ENCODE measurements at places on chromosomes 3 and 15.

DNA sequence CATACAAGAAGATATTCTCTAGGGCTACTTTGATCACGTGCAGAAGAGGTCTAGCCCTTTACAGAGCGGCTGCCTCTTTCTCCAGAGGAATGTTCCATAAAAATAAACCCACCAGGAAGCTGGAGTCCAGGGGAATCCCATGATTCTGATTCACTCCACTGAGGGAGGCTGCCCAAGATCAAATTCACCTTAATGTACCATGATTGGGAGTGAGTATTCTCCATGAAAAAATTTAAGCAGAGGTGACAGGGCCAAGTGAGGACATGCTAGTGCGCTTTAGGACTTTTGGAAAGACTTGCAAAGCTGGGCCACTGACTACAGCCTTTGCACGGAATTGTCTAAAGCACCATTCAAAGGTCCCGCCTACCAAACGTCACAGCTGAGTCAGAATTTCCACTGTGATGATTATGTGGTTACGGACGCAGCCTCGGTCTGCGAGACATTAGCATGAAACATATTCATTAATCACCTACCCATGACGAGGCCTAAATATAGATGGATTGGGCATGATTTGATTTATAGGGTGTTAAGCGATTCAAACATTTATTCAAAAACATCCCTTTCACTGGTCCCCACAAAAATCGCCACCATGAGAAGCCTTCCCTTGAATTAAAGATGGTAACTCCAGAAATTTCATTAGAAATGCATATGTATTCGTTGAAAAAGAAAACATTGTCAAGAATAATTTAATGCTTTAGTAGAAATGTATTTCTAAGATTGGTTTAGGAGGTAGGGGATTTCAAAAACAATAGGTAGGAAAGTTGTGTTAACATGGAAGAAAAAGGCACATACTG is 152.6 kb downstream of the GREM1 start:
- ATAC-seq = peak; percentile 77

- peak; percentile 90 for ATAC-seq
Measured at GRCh38 chr3:168249550-168250414, 154.1 kb upstream of the GOLIM4 start.

GRCh38 chr15:73190189-73190601 is 137.9 kb downstream of the NEO1 start:
- no peak for ATAC-seq

GRCh38 chr15:90838139-90838538 is 30.2 kb upstream of the FURIN start:
- ATAC-seq = peak; percentile 3

GRCh38 chr3:188230962-188231361 is 77.0 kb downstream of the LPP start:
- ATAC-seq = peak; percentile 73

GRCh38 chr15:90901175-90902039 is 1.7 kb upstream of the MAN2A2 start:
- no peak for ATAC-seq

DNA sequence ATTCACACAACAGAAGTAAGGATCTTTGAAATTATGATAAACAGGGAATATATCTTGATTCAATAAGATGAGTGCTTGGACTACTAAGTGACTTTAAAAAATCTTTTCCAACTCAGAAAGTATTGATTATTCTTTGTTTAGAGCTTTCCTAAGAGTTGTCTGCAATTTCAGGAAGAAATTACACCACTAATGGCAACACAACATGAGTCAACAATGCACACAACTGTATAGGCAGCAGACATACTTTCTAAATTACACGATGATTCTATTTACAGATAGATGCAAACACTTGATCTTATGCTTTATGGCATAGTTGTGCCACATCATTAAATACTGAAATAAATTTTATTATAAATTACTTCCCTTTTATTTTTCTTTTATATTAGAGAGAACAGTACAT is 4.4 kb downstream of the NAA50 start:
- no peak for ATAC-seq

DNA sequence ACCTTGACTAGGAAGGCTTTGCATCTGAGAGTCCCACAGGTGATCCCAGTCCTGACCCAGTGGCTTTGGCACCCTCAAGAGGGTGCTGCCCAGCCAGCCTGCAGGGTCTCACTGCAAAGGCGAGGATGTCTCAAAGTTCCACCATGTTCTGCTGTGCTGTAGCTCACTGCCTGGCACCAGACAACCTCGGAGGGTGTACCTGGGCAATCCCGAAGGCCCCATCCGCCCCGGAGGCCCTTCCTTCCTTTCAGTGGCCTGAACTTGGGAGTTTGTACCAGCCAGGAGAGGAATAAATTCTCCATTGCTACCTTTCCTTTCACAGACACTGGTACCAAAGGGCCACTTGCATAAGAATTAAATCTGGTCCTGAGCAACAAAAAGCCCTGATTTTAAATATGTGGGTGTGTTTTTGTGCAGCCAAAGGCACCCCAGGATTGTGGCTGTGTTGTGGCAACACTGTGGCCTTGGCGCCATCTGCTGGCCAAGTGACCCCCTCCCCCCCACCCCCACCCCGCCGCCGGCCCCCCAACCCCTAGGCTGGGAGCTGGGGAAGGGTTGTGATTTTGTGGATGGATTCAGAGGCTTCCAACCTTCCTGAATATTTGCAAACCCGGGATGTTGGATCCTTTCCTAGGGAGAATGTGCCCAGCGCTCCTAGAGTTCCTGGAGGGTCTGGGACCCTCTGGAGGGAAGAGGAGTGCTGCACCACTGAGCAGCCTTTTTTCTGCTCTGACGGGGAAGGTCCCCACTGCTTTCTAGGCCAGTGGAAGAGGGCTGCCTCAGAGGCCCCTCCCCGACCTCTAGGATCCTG is 9.7 kb upstream of the PTPN23 start:
- ATAC-seq = peak; percentile 27

DNA sequence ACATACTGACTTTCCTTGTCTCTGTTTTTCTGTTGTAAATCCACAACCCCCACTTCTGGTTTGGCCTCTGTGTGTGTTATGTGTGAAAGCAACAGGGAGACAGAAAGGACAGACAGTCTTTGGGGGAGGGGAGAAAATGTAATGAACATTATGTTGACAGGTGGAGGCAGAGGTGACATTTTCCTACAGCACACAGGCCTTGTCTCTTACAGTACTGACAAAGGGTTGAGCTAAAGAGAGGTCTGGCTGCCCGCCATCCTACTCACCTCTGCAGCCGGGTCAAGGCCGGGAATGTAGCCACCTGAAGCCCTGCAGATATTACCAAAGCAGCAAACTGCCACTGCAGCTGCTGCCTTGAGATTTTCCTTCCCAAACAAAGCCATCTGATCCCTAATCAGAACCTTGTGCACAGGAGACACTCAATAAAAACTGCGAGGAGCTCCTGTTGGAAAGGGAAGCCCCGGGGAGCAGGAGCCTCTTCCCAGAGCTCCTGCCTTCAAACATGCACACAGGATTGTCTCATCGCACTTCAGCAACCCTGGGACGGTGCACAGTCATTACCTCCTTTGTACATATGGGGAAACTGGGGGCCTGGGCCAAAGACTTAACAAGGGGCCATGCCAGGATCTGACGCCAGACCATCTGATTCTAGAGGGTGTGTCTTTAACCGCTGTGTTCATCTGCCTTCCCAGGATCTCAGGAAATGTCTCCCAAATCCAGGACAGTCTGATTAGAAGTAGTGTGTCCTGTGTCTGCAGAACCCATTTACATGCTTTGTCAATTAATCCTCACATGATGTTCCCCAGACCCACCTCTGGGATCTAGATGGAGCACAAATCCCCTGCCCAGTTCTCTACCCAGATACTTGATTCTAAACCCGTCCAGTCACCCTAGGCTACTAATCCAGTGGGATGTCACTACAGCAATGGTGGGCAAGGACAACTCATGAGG is 14.2 kb downstream of the MYO5C start:
- ATAC-seq = no peak

DNA sequence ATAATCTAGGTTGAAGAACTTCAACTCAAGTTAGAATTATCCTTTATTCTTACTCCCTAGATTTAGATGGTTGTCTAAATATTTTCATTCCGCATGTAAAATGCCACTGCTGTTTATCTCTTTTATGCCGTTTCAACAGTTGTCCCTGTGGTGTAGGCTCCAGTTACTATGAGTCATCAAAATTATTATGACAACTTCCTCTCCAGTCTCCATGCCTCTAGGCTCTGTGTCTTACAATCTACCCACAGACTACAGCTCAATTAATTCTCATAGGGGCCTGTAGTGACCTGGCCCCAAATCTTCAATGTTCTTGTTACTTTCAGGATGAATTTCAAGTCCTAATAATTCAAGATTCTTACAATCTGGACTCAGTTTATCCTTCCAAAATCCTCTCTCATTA is 105.8 kb upstream of the UNC13C start:
- ATAC-seq = no peak

- ATAC-seq = no peak
Measured at GRCh38 chr3:88773766-88774165, 333.7 kb upstream of the EPHA3 start.

- no peak for ATAC-seq
Measured at GRCh38 chr15:70955151-70955550, 62.5 kb downstream of the LRRC49 start.

DNA sequence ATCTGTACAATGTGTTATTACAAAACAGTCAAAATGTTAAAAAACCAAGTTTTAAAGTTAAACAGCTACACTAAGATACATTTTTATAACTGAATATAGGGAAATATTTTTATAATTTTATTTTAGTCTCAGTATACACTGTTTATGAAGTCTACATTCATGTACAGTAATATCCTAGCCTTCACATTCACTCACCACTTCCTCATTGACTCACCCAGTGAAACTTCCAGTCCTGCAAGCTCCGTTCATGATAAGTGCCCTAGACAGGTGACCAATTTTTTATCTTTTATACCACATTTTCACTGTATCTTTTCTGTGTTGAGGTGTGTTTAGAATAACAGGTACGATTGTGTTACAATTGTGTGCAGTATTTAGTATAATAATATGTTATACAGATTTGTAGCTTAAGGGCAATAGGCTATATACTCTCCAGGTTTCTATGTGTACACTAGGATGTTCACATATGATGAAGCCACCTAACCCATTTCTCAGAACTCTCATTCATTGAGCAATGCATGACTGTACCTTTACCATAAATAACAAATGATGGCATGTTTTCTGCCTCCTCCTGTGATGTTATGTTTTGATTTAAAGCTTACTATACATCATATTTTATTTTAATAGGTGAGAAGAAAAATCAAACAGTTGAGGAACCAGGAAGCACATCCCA is 388.4 kb upstream of the NDN start:
- peak; percentile 72 for ATAC-seq

- no peak for ATAC-seq
Measured at GRCh38 chr3:43505351-43505750, 116.5 kb downstream of the ANO10 start.

GRCh38 chr3:150022381-150023238 is 51.9 kb upstream of the PFN2 start:
- no peak for ATAC-seq

- ATAC-seq = no peak
Measured at GRCh38 chr3:134075568-134075825, 45.8 kb upstream of the SLCO2A1 start.

- no peak for ATAC-seq
Measured at GRCh38 chr3:178767581-178767980, 231.3 kb downstream of the KCNMB2 start.

DNA sequence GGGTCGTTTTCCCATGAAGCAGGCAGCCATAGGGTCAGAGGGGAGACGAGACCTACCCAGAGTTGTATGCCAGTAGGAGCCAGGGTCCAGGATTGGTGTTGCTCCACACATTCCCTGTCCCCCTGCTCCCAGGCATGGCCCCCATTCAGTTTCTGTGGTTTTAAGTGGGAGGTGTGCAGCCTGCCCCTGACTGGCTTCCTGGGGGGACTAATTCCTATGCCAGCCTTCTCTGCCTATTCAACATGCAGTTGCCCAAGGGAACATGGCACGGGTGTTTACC is 126.3 kb downstream of the EEFSEC start:
- ATAC-seq = no peak

GRCh38 chr15:72034859-72035650 is 82.9 kb downstream of the MYO9A start:
- ATAC-seq = no peak

DNA sequence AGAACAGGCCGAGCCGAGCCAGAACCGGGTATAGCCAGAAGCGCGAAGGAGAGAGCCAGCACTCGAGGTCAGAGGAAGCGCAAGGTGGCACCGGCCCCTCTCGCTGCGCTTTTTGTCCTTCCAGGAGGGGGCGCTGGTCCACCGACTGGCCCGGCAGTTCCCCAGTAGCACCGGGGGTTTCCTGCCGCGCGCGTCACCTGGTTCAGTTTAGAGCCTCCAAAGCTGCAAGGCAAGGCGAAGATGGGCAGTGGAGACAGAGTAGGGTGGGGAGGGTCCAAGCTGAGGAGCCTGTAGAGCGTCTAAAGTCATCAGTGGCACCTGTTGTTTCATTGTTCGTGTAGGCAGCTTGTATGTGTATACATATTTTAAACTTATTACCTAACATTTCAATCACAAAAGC is 7.6 kb upstream of the NR2E3 start:
- no peak for ATAC-seq

GRCh38 chr15:66777596-66778313 is 75.7 kb downstream of the SMAD6 start:
- ATAC-seq = no peak

GRCh38 chr15:45199136-45199810 is 11.5 kb upstream of the SHF start:
- ATAC-seq = peak; percentile 2

DNA sequence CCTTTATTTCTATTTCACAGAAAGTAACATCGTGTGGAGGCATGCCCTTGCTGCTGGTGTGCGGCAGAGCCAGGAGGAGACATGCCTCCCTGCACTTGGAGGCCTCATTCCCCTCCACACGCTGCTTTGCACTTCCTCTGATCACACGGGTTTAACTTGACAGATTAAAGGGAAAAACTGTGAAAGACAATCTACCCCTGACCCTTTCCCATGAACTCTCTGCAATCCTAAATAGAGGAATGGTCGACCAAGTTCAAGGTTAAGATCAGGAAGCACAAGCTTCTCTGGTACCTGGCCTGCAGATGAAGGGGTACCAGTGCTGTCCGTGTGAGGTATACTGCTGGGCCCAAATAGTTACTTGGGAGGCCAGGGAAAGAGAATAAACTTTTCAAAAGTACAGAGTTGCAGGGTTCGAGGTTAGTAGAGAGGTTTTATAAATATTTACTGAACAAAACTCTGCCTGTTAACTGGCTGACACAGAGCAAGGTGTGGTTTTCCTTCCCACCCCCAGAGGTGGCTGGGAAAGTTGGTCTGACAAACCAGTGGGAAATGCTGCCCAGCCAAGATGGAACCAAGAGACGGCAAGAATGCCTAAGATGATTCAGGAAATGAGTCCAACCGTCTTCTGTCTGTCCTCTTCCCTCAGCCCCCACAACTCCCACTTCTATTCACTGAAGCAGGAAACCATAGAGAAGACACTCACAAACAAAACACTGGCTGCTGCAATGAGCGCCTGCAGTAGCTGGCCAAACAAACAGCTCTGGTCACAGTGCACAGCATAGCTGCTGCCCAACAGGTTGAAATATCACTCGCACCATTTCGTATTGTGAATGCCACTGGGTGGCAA is 79.6 kb downstream of the IGF2BP2 start:
- ATAC-seq = peak; percentile 65

GRCh38 chr15:95693917-95694316 is 636.6 kb upstream of the NR2F2 start:
- ATAC-seq = no peak

GRCh38 chr3:87069971-87070370 is 79.0 kb upstream of the VGLL3 start:
- no peak for ATAC-seq

GRCh38 chr15:33419701-33420100 is 108.9 kb downstream of the RYR3 start:
- no peak for ATAC-seq

- no peak for ATAC-seq
Measured at GRCh38 chr3:65551945-65552344, 486.8 kb downstream of the MAGI1 start.

GRCh38 chr3:44237665-44238064 is 4.0 kb upstream of the TOPAZ1 start:
- ATAC-seq = no peak

Measured in esophagus mucosa (tissue), 1 donor.